ENCODE measurements at places on chromosomes 6 and 20. TPM values are rescaled to one million over a fixed set of nuclear protein-coding genes. Genes with fewer than 3 reads are reported as not detected.

- DNase-seq: no peak
Observed at GRCh38 chr6:28251661-28252008, 434 bp downstream of the ZKSCAN4 start.

DNA sequence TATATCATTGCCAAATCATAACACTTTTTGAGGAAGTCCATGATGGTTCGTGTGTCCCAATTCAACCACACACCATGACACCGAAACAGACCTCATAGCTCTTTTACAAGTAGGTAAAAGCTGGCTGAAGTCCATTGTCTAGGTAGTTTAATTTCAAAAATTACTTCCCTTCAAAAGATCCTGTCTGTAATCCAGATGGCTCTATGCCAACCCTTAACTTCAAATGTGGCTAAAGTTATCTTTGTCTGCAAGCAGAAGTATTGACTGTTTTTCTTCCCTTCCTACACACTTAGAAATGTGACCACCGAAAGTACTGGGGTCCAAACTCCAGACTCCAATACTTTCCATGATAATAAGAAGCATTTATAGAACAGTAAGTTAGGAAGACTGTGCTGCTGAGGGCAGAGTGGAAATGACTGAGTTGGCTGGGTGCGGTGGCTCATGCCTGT lies 8.3 kb upstream of the TIAM2 start:
- no peak for DNase-seq

DNA sequence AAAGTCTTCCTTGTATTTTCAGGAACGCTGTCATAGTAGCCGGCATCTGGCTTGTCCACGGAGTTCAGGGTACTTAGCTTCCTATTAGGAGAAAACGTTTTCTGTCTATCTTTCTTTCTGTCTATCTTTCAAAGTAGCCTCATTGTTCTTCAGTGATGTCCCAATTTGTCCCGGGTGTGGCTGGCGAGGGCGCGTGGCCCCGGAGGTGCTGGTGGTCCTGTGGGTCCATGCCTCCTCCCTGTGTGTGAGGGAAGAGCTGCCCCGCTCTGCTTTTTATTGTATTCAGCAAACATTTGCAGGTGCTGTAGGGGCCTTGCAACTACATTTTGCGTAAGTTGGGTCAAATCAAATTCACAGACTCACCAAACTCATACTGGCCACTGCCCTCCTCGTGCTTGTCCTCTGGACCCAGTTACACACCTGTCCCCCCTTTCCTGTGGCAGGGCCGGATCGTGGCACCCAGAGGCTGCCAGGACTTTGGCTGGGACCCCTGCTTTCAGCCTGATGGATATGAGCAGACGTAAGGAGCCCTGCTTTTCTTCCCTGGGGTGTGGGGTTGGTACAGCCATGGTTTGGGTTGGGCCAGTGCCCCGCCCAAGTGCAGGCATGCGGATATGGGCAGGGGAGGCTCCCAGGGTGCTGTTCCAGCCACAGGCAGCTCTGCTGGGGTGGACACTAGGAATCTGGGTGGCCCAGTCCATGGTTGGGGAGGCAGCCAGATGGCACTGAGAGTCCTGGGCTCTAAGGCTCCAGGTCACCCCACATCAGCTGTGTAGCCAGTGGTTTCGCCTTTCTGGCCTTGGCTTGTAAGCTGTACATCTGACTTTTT lies 12.3 kb downstream of the ITPA start:
- DNase-seq: no peak

DNA sequence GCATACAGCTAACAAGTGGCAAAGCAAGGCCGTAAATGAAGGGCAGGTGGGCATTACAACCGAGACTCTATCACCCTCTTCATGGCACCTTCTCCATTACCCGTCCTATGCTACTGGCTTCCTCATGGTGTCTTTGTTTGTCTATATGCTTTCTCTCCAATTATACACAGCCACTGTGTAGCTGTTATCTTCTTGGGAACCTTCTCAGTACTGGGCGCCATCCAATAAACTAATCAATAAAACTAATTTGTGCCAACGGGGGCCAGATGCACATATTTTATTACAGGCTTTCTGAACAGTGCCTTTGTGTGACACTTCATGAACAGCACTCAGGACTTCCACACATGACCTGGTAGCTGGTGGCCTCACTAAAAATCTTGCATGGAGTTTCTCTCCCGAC lies 149.8 kb upstream of the PCSK2 start:
- DNase-seq: no peak

PYGB gene
- 63.7 TPM for total RNA-seq

- DNase-seq: no peak
Observed at GRCh38 chr6:154301839-154302752, 54.5 kb downstream of the IPCEF1 start.

- DNase-seq: no peak
Observed at GRCh38 chr6:132060591-132060990, 109.4 kb upstream of the CCN2 start.
